ENCODE measurements at places on chromosomes 4 and X. TPM values are rescaled to one million over a fixed set of nuclear protein-coding genes. Genes with fewer than 3 reads are reported as not detected.

DNA sequence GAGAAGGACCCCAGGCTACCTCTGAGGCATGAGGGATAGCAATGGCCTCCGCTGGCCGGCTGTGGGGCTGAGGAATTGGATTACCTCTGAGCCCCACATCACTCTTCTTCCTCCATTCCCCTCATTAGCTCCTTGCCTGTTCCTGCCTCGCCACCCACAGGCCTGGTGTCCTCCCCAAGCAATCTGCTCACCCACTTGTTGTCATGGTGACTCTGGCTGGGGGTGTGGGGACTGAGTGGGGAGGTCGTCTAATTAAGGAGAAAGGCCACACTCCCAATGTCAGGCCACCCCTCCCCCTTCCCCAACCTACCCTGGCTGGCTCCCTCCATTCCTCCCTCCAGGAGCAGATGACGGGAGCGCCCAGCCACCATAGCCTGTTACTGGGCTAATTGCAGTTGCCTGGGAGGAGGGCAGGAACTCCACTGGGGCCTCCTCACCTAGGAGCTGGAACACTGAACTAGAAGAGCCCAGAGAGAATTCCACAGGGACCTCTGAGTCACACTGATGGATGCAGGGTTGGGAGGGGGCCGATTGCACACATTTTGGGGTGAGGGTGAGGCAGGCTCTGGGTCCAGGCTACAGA is 20.7 kb downstream of the NALF2 start:
- H3K27me3 ChIP-seq = no peaks in the 10 kb centered on the region
- H3K27ac ChIP-seq = no peak overlapping the region
- H3K4me3 ChIP-seq = no peak overlapping the region
- H3K4me1 ChIP-seq = no peaks in the 10 kb centered on the region
- DNase-seq = no peak
- no peaks in the 10 kb centered on the region for H3K36me3 ChIP-seq

DNA sequence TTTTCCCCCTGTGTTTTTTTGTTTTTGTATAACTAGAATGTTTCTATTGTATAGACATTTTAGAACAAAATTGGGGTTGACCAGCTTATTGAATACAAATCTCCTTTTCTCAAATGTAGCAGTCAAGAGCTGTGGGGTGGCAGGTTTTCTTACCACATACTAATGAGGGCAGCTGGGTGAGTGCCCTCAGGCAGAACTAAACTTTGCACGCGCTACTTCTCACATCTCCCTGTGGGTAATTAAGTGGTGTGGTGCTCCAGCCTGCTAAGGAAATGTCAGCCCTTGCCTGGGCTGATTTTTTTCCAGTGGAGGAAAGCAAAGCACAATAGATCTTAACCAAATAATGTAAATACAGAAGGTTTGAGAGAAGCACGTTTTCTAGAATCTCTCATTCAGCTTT is 717.6 kb upstream of the TENM3 start:
- no peaks in the 10 kb centered on the region for H3K4me1 ChIP-seq
- H3K27ac ChIP-seq = no peak overlapping the region
- no peaks in the 10 kb centered on the region for H3K36me3 ChIP-seq
- no peak overlapping the region for H3K4me3 ChIP-seq

Gene SATL1
- total RNA-seq = not detected

DNA sequence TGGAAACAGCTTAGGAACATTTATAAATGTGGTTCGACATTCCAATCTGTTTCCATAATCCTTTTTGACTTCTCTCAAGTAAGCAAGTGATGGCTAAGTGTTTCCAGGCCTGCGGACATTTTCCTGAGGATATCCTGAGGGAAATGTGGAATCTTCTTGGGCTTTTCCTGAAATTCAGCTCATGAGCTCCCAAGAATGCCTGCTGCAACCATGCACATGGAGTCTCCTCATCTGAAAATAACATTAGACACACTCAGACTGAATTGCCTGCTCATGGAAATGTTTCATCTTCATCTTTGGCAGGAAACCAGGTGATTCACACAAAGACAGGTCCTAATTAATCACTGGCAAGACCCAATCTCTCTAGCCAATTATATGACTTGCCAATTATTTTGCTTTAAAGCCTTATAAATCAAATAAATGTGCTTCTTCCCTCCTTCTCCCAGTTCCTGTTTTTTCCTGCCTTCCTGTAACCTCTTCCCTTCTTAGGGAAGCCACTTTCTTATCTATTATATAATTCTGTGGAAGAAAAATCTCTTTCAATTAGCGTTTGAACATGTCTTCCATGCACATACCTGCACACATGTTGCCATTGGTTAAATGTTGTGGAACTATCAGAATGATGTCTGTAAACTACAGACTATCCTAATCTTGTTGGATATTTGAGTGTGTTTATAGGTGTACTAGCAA is 104.6 kb upstream of the MXRA5 start:
- DNase-seq = no peak
- no peaks in the 10 kb centered on the region for H3K36me3 ChIP-seq
- H3K27ac ChIP-seq = no peak overlapping the region
- no peaks in the 10 kb centered on the region for H3K4me1 ChIP-seq
- H3K27me3 ChIP-seq = no peaks in the 10 kb centered on the region
- H3K4me3 ChIP-seq = no peak overlapping the region

Gene TEX13D
- total RNA-seq = not detected

DNA sequence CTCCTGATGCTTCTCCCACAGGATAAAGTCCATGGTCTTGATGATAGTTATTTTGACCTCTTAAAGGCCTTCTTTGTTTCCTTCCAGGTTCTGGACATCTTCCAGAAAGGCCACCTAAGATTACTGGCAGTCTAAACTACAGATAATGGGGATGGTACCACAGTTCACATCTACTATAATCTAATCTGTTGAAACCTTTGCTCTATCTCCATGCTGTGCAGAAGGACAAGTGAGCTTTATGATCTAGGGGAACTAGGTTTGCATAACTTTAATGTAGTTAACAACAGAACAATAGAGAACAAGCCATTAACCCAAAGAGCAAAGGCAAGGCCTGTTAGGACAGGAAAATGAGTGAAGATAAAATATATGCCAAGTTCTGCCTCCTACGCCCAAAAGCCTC is 103.9 kb upstream of the KLHL13 start:
- no peaks in the 10 kb centered on the region for H3K36me3 ChIP-seq
- no peak overlapping the region for H3K4me3 ChIP-seq
- no peaks in the 10 kb centered on the region for H3K4me1 ChIP-seq
- H3K27me3 ChIP-seq = no peaks in the 10 kb centered on the region

DNA sequence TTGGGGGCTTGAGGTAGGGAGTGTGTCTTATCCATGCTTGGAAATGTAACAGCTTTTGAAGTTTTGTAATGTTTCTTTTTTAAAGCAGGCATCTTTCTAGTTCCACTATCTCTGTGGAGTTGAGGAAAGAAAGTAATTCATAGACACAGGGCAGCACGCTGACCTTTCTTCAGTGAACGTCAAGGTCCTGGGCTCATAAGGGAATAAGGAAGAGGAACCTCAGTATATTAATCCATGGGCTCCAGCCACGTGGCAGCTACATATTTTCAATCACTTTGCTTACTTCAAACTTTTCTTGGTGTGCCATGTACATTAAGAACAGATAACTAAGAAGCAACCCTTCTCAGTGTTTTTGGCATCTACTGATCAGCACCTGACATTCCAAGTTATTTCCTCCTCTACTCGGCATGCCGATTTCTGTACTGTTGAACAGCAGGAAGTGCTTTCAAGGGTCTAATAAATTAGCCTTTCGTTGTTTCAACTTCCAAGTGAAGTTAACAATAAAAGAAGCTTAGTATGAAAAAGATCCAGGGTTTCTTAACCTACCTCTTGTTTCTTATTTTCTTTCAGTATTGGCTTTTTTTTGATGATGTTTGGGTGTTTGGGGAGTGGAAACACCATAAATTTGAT is 88.2 kb downstream of the SORBS2 start:
- H3K4me3 ChIP-seq = no peak overlapping the region
- no peak for DNase-seq
- H3K4me1 ChIP-seq = no peaks in the 10 kb centered on the region
- peak overlapping the region; percentile 54 for H3K27ac ChIP-seq

Gene ADH6
- total RNA-seq = 47.1 TPM

Gene FRMD7
- total RNA-seq = not detected

DNA sequence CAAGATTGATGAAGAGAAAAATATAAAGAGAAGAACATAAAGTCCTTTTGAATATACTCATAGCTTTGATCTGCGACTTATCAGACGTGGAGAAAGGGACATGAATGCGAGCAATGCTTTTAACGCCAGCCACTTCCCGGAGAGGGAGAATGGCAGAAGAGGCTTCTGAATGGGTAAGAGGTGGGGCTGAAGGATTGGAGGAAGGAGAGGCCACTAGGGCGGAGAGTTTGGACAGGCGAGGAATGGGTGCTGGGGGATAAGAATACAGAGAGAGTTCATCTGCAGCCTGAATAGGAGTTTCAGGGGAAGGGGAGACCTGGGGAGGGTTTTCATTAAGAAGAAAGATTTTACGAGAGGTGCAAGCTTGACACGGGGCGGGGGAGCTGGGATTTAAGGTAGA is 2534.9 kb downstream of the PCDH7 start:
- no peak overlapping the region for H3K27ac ChIP-seq
- no peaks in the 10 kb centered on the region for H3K4me1 ChIP-seq
- no peaks in the 10 kb centered on the region for H3K27me3 ChIP-seq
- H3K4me3 ChIP-seq = no peak overlapping the region

GRCh38 chr4:92303621-92304027 is at the start of gene GRID2:
TSS of gene GRID2 (plus strand) at chr4:92303966.
- H3K27me3 ChIP-seq = no peaks in the 10 kb centered on the region
- H3K4me1 ChIP-seq = no peaks in the 10 kb centered on the region
- H3K27ac ChIP-seq = no peak within 1 kb of the TSS
- no peak within 1 kb of the TSS for H3K4me3 ChIP-seq
- no peak for DNase-seq
- H3K36me3 ChIP-seq = no peaks in the 10 kb centered on the region

- H3K36me3 ChIP-seq = peaks cover 24% of the 10 kb centered on the region
- no peaks in the 10 kb centered on the region for H3K27me3 ChIP-seq
- H3K27ac ChIP-seq = no peak overlapping the region
- DNase-seq = no peak
Measured at GRCh38 chr4:158858410-158859199, 89.8 kb downstream of the FNIP2 start.

Gene TMPRSS11B
- not detected for total RNA-seq
